ENCODE measurements at places on chromosomes 11 and 22.

DNA sequence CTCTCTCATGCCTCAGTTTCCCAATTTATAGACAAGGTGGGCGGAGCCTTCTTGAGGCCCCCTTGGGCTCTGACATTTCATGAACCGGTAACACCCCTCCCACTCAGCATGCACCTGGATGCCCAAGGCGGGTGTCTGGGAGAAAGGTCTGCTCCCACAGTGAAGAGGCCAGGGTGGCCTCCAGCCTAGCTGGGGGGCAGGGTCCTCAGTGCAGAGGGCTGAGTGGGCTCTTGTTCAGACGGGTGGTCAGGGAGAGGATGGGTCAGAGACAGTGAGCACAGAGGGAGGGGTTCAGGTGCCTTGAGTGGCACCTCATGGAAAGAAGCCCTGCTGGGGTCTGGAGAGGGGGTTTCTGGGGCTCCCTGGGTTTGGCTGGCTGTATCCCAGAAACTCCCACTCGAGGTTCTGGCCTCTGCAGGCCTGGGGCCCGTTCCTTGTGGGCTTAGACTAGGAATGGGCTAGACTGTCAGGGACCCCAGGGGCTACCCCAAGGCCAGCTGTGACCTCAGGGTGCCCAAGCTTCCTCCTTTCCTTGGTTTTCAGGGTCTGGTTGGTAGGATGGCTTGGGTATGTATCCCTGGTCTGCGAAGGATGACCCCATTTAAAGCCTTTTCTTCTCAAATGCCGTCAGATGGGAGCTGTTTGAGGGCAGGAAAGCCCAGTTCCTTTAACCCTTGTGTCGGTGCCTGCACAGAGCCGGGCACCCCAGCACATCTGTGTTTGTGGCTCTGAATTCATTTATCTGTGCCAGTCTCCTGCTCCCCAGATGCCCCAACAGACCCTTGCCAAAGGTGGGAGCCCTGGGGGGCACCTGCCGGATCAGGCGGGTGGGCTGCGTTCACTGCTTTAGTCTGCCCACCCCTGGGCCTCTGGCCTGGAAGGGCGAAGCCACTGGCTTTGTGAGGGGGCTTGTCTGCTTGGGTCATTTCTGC is 1.2 kb downstream of the SYNGR1 start:
- DNase-seq = peak; percentile 38

GRCh38 chr11:638631-639331 is 1.7 kb downstream of the DRD4 start:
- DNase-seq = no peak

- DNase-seq = no peak
These were observed 6.3 kb downstream of the SHANK3 start for GRCh38 chr22:50678651-50679521.

DNA sequence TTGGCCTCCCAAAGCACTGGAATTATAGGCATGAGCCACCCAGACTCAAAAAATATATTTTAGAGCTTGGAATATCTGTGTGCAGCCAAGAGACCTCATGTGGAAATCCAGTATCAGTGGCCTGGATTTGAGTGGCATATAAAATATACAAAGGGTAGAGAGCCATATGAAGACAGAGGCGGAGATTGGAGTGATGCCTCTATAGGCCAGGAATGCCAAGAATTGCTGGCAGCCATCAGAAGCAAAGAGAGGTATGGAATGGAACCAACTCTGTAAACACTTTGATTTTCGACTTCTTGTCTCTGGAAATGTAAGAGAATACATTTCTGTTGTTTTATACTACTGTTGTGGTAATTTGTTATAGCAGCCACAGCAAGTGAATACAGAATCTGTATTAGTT is 123.0 kb downstream of the PLEKHA7 start:
- no peak for DNase-seq

GRCh38 chr22:44378380-44378779 is 65.6 kb upstream of the SHISAL1 start:
- no peak for DNase-seq

- no peak for DNase-seq
These were observed 184.4 kb downstream of the CEP164 start for GRCh38 chr11:117511931-117512539.

GRCh38 chr11:44632466-44633123 is 67.1 kb downstream of the CD82 start:
- peak; percentile 62 for DNase-seq

- no peak for DNase-seq
These were observed 6.9 kb upstream of the NRXN2 start for GRCh38 chr11:64729851-64730382.
